ENCODE measurements at places on chromosomes 1 and 21. TPM values are rescaled to one million over a fixed set of nuclear protein-coding genes. Genes with fewer than 3 reads are reported as not detected.

- no peak for DNase-seq
These were observed 78.0 kb downstream of the HLX start for GRCh38 chr1:220957233-220957605.

DNA sequence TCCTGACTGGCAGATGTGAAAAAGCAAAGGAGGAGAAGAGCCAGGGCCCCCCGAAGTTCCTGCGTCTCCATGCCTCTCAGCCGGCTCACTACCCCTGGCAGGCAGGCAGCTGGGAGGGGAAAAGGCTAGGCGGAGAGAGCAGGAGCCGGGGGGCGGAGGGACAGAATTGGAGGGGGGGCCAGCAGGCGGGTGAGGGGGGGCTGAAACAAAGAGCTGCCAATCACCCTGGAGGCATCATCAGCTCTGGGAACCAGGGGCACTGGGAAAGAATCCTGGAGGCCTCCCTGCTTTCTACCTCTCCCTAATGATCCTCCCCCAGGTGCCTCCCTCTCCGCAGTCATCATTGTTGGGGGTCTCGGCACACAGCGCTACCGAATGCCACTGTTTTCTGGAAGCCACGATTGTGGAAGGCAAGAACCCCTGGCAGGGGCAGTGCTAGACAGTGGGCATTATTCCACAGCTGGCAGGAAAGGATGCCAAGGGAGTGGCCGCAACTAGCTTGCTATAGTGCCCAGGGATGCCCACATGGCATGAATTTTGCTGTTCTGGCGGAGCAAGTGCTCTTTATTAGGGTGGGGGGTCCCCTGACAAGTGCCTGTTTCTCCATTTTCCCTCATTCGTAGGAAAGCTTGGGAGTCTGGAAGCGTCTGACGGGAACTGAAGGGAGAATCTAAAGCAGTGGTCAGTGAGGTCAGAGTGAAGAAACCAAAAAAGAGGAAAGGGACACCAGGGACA lies at the start of gene THBS3:
THBS3 (minus strand) TSS at position 92 of the 735 bp plus-strand sequence; CDS start at position 71, 21 bp downstream.
- no peak for DNase-seq

DNA sequence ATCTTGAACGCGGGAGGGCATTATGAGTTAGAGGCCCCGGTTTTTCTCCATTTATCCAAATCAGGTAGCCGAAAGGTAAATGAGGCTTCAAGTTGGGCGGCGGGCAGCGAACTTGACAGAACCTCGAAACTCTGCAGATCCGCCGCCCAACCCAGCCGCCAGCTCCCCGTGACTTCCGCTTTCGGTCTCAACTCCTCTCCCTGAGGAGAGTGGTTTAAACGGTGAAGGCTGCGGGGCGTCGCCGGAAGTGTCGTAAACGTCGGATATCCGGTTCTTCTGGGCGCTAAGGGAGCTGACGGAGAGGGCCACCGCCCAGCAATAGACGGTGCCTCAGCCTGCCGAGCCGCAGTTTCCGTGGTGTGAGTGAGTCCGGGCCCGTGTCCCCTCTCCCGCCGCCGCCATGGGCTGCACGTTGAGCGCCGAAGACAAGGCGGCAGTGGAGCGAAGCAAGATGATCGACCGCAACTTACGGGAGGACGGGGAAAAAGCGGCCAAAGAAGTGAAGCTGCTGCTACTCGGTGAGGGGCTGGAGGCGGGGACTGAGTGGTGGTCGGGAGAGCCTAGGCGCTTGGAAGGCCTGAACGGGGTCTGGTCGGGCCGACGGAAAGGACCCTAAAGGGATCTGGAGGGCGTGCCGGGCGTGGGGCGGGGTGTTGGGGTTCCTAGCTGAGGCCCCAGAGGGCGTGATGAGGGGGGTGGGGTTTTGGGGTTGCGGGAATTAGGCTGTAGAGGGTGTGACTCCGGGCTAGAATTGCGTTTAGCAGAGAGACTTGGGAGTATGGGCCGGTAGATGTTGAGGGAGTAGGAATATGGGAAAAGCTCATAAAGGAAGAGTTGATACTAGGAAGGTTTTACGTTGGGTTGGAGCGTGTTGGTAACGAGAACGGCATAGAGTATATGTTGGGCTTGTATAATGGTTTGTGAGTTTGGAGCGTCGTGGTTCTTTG lies at the start of gene GNAI3:
GNAI3 (plus strand) TSS at position 295 of the 947 bp plus-strand sequence; CDS start at position 401, 106 bp downstream.
- DNase-seq = peak; percentile 98

DNA sequence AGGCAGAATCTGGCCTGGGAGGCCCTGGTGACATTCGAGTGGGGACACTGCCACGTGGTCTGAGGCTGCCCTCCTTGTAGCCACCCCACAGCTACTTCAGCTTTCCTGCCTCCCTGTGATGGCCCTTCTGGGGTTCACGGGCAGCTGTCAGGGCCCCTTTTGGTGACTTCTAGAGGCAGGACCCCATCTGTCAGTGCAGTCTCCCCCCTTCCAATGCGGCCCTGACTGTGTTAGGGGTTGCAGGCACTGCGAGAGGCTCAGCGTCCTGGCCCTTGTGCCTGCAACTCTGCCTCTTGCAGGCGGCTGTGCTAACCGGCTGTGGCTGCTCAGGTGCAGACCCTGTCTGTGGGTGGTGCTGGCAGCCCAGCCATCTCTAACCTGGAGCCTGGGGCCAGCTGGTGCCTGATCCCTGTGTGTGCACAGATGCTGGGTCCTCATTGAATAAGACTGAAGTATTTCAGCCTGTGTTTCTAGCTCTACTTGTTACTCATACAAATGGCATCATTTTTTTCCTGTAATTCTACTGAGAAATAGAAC lies 62.2 kb downstream of the S100B start:
- DNase-seq = no peak

Gene PLXNA2
- 20.8 TPM for total RNA-seq

Gene AVPR1B
- not detected for total RNA-seq

GRCh38 chr1:11874624-11875023 lies 15.9 kb upstream of the NPPB start:
- DNase-seq = no peak

- DNase-seq = no peak
These were observed 351.0 kb upstream of the VAMP3 start for GRCh38 chr1:7420098-7420445.
